Stimulated activated CD4-positive, alpha-beta T cell treated with anti-CD3 and anti-CD28 coated beads, Interleukin-1b, Interleukin-23, amount 100 ng/mL, for 48 hours (primary cell): ENCODE measurements at places on chromosomes 5 and 9.
A peak's percentile ranks its signal among the peaks of the same experiment; 100 is the strongest.

DNA sequence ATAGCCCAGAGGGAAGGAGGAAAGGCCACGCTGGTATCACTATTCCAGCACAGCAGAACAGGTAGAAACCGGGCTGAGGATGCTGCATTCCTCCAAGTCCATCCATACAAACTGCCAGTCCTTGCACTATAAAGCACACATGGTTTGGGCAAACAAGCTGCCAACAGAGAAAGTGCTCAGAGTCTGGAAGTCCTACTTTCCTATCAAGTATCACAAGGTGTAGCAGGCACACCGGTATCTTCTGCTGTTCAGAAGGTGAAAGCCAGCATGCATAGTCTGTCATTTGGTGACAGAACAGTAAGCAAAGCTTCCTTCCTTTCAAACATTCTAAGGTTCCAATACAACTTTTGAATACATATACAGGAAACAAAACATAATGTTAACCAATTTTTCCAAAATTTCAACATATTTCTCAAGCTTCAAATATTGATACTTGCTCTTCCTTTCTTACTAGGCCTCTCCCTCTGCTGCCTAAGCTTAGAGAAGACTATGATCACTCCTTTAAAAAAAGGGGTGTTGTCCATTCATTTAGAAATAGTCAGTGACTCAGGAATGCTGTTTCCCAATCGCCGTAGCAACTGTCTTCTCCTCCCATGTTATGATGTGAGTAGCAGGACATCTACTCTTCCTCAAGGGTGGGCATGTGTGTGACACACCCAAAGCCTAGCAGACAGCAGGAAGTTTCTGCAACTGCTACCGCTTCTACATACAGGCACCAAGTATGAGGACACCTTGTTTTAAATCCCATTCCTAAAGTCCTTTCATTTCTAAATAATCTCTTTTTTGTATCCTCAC lies 14.7 kb downstream of the DIAPH1 start:
- peak; percentile 21 for DNase-seq

DNA sequence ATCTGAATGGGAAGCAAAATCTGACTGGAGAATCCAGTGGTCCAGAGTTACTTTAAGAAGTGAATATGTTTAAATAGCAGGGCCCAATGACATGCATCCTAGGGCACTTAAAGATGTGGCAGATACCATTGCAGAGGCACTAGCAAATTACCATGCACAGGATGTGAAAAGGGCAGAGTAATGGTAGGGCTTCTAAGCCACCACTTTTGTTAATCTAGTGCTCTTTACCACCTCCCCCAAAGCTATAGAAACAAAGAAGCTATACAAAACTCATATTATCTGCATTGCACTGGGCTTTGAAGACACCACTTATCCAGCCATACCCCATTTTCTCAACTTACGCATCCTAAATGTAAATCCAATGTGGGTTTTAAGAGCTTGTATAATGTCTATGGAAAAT lies 81.2 kb downstream of the ZCCHC7 start:
- no peak for DNase-seq

DNA sequence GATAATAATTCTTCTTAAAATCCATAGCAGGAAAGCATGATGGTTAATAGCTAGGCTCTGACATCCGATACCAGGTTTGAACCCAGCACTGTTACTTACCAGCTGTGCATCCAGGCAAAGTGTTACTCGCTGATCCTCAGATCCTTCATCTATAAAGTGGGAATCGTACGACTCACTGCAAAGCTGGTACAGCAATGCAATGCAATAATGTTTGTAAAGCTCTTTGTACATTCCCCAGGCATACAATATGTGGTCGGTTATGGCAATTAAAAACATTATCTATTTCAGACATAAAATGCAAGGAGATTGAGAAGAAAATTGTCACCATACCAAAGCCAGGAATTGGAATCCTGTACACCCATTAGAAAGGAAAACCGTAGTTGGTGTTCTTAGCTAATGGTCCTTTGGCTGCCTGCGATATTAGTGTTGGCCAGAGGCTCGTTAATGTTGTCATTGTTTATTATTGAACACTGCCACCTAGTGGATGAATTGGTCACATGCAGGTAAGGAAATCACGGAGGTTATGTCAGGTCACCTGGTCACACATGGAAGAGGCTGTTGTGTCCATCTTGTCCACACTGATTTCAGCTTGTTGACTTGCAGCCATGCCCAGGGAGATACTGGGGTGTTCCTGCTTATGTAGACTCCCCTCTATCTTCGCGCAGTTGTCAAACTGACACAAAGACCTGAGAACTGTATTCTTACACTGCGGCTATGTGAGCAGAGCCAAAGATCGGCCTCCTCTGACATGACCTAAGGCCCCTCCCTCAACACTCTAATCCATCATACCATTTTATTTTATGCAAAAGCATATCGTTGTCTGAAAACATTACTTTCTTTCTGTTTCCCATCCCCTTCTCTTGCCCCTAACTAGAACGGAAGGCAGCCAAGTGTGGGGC lies 87.5 kb upstream of the PPP2R2B start:
- peak; percentile 15 for DNase-seq

- DNase-seq = no peak
Observed at GRCh38 chr5:150138551-150139265, 16.9 kb downstream of the PDGFRB start.

DNA sequence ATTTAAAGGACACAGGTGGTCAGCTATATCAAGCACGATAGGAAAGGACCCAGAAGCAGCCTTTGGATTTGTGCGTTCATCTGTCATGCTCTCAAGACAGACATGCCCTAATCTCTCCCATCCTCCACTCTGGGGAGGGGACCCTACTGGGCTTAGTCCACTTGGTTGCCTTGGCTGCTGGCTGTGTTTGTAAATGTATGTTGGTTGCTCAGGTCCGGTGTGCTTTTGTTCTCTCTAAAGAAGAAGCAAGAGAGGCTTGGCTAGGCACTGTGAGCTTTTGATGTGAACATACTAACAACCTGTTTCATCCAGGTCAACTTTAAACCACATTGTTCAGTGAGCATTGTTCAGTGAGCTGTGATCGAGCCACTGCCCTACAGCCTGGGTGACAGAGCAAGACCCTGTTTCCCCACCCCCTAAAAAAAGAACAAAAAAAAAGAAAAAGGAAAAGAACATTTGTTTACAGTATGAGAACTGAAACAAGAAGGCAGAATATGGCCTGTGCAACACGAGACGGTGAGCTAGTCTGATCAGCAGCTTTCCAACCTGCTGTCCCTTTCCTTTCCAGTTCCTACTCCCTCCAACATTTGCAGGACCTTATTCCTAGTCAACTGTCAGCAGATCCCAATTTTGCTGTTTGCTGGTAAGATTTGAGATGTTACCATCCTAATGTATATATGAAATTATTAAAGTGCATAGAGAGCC lies 228.3 kb downstream of the ARHGAP26 start:
- no peak for DNase-seq
